ENCODE measurements at places on chromosomes 3 and 15.

- DNase-seq = no peak
Observed at GRCh38 chr15:62510791-62511190, 345.7 kb upstream of the C2CD4B start.

DNA sequence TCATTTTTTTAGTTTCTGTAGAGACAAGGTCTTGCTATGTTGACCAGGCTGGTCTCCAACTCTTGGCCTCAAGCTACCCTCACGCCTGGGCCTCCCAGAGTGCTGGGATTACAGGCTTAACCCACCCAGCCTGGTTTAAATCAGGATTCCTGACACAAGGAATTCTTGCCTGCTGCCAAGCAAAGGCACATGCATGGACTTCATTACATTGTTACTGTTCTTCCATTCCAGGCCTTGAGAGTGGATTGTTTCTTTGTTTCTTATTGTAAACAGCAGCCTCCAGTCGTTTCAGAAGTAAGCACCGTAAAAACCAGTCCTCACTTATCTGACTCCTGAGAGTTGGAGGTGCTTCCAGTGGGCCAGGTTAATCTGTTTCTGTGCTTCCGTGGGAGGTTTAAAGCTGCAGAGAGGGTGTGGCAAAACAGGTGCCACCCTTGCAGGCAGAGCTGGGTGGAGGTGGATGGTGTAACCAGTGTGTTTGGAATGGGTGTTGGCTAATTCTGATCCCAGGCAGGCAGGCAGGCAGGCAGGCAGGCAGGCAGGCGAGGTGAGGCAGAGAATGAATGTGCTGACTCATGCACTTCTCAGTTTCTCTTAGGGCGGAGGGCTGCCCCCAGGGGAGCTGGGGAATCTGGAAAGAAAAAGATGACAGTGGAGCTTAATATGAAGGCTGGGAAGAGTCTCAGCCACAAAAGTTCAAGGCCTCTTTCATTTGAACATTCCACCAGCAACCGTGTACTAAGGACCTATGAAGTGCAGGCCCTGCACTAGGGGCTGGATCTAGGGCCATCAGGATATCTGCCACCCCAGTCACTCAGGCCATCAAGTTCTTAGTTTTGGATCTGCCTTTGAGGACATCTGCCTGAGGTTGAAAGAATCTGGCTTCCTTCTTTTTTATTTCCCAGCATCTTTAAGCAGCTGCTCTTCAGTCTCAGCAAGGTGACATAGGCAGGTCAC, 37.0 kb upstream of the CDCP1 start:
- no peak for DNase-seq

- DNase-seq = no peak
Observed at GRCh38 chr15:78427953-78428352, 10.1 kb upstream of the IREB2 start.

GRCh38 chr3:14725564-14726440, 50.9 kb downstream of the C3orf20 start:
- DNase-seq = no peak

DNA sequence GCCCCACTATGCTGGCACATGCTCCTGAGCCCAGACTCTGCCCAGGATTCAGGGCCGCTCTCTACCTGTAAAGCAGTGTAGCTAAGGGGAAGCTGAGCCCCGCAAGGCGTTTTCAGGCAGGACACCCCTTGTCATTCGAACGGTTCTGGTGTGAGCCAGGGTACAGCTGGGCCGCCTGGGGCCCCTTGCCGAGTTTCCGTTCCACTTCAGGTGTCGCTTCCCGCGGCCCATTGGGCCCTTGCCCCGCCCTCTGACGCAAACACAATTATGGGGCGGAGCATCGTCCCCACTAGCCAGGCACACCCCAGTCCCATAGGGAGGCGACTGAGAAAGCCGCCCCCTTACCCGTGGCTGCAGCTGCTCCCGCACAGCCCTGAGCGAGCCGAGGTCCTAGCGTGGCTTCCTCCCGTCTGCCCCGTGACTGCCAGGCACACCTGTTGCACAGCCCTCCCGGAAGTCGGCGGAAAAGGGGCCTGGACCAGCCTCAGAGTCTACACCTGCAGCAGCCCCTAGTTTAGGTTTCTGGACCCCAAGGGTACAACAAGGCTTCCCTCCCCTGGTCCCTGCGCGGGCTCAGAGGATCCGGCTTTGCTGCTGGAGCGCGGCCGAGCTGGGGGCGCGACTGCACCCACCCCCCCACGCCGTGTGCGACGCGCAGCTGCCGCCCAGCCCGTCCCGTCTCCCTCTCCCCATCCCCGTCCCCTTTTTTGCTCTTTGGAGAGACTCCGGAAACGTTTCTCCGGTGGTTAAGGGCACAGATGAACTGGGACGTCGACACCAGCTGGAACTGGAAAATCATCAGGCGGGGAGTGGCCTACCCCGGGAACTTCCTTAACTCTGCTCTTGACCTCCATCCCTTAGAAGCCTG, at the start of gene PLSCR2:
Gene PLSCR2 (minus strand): TSS at position 412 of the 868 bp plus-strand sequence. CDS start 9,657 bp downstream, outside the sequence.
- DNase-seq = peak; percentile 59

- DNase-seq = no peak
Observed at GRCh38 chr15:81317642-81318017, 6.3 kb downstream of the STARD5 start.

- no peak for DNase-seq
Observed at GRCh38 chr3:18864933-18865731, 283.2 kb upstream of the KCNH8 start.

DNA sequence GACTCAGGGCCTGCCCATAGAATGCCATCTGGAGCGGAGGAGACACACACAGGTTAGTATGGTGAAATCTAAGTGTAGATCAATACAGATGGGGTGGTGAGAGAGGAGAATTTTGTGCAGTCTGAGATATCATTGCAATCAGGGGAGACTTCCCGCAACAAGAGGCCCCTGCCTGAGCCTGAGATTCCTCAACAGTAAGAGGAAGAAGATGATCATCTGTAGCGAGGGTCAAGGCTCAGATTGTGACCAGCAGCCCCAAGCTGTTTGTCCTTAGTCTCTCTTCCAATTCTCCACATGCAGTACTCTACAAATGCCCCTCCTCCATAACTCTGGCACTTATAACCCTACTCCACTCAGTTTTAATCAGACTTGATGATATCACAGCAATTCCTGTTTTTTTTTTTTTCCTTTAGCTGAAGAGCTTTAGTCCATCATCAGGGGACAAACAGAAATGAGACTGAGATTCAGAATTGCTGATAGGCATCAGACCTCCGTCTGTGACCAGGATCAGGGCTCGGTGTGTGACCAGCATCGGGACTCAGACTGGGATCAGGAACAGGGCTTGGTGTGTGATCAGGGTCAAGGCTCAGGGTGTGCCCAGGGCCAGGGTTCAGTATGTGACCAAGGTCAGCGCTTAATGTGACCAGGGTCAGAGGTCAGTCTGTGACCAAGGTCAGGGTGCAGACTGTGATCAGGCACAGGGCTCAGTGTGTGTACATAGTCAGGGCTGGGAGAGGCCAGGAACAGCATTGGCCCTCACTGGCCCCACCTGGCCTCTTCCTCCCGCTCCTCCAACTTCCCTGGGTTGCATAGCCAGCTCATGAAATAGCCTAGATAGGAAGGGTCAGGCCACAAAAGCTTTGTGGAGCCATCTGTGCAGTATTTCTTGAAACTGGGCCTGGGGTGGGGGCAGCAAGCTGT, 14.1 kb downstream of the LOXL1 start:
- no peak for DNase-seq

- no peak for DNase-seq
Observed at GRCh38 chr3:127714125-127714571, 41.4 kb downstream of the ABTB1 start.

GRCh38 chr3:17752876-17753631, 10.6 kb upstream of the TBC1D5 start:
- DNase-seq = no peak

- DNase-seq = peak; percentile 67
Observed at GRCh38 chr3:51718547-51719409, 11.9 kb downstream of the GRM2 start.

DNA sequence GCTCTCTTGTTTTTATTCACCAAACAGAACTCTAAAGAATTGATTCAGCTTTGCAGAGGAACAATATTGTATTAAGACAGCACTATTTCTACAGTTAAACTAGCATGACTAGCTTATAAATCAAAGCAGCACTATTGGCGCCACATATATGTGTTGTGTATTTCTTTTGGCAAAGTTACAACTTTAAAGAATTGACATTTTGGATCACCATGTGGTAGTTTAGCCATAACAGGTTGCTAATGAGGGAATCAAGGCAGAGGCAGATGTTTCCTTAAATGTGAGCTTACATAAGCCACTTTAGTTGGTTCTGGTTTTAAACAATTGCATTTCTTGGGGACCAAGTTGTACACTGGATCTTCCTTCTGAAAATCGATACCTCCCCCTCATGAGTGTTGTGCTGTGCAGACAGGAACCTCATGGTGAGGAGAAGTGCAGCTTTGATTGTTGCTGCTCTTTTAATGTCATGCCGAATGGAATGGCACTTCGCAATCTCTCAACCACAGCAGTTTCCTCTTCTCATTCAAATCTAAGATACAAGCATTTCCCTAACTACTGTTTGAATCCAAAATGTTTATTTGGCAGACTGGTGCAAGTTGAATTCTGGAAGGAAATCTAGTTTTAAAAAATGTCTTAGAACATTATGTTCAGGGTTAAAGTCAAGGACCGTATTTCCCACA, 151.2 kb downstream of the MYRIP start:
- no peak for DNase-seq

- no peak for DNase-seq
Observed at GRCh38 chr3:81470524-81471278, 290.7 kb downstream of the GBE1 start.

- DNase-seq = no peak
Observed at GRCh38 chr3:179116816-179117215, 31.3 kb upstream of the PIK3CA start.

- DNase-seq = no peak
Observed at GRCh38 chr15:82764740-82765139, 41.1 kb downstream of the FSD2 start.

DNA sequence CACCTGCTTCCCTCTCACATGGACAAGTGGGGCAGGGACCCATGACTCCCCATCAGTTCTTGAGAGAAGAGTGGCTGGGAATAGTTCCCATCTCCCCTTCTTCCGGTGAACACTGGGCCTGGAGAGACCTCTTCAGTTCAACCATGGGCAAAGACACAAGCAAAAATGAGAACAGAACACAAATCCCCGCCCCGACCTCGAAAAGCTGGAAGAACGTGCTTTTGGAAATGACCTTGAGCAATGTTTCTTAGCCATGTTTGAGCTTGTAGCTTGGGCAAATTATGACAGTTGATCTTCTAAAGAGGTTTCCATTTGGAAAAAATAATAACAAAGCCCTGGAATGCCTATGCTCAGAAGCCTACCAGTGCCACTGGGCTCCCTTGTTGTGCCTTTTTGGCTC, 59.0 kb downstream of the FAM174B start:
- DNase-seq = no peak

DNA sequence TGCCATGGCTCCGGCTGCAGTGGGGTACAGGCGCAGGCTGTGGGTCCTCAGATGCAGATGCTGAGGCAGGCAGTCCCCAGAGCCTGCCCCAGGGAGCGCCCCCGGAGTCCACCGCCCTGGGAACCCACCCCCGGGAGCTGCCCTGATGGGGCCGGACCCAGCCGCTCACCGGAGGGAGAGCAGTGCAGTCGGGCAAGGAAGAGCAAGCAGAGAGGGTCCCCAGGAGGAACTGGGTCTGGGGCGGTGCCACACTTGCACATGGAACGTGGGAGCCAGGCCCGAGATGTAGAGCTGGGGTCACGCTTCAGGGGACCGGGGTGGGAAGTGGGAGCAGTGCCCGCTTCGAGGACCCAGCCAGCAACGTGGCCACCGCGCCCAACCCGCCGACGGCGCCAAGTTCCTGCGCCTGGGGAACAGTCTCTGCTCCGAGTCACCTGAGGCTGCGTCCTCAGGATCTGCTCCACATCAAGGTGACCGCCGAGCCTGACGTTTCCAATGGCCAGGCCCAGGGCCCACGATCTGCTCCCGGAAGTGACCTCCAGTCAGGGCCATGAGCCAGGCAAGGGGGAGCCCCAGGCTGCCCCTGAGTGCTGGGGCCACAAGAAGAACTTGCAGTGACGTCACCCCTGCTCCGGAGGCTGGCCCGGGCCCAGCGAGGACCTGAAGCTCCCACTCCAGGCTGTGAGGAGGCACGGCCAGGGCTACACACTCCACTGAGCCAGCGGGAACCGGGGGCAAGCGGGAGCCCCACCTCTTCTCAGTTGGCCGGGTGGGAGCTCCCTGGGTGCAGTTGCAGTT, 27.0 kb upstream of the TFG start:
- DNase-seq = no peak

DNA sequence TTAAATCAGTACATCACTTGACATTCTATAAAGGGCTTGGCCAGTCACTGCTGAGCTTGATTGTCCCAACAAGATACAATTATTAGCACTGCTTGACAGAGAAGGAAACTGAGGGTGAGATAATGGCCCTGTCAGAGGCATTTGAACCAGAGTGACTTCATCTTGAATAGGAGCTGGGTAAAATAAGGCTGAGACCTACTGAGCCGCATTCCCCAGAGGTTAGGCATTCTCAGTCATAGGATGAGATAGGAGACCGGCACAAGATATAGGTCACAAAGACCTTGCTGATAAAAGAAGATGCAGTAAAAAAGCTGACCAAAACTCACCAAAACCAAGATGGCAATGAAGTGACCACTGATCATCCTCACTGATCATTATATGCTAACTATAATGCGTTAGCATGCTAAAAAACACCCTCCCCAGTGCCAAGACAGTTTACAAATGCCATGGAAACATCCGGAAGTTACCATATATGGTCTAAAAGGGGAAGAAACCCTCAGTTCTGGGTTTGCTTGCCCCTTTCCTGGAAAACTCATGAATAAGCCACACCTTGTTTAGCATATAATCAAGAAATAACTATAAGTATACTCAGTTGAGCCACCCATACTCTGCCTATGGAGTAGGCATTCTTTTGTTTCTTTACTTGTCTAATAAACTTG, 239.1 kb upstream of the SETMAR start:
- no peak for DNase-seq

GRCh38 chr3:64306745-64307144, 81.5 kb upstream of the PRICKLE2 start:
- no peak for DNase-seq

DNA sequence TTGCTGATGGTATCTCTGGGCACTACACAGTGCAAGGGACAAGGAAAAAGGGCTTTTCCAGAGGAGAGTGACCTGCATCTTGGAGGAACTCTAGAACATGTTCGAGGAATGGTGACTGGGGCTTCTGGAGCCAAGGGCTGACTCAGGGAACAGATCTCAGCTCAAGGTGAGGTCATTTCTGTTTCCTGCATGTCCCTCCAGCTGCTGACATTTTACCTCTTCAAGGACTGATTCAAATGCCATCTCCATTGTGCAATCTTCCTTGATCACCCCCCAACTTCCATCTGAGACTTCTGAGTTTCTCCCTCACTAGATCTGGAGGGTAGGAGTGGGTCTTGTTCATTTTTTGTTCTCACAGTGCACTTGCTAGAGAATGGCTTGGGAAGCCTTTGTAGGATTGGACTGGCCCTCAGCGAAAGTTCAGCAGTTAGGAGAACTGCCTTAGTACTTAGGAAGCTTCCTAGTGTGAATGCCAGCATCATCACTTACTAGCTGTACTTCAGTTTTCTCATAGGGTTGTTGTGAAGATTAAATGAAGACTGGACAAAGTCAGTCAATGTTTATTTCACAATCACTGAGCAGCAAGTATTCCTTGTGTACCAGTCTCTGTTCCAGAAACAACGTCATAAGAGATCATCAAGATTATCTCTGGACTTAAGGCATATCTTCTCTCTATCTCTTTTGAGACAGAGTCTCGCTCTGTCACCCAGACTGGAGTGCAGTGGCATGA, 2.6 kb upstream of the IDH3A start:
- DNase-seq = no peak

- no peak for DNase-seq
Observed at GRCh38 chr15:45855907-45856579, 221.2 kb downstream of the SQOR start.

All from T-helper 2 cell treated with Interferon-gamma antibody and Interleukin-4, amounts not matched to agents 5 μg/mL and 100 μg/mL, for 36 hours (primary cell).